ENCODE measurements at places on chromosomes 2 and 18.

- no peak for DNase-seq
Measured at GRCh38 chr18:3097082-3097481, 84.1 kb upstream of the LPIN2 start.

GRCh38 chr2:193549661-193550060 is 1354.9 kb upstream of the TMEFF2 start:
- no peak for DNase-seq

DNA sequence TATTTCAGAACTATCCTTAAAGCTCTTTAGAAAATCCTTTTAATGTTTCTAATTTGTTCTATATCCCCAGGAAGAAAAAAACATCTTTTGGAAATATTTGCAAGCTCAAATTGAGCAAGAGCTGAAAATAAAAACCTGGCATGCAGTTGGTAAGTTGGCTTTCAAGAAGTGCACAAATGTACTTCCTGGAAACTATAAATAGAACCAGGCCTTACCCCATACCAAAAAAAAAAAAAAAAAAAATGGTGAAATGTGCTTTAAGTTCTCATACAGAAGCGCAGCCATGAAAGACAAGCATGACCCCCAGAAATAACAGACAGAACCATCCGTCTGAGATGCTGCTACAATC is 178.5 kb downstream of the HDAC4 start:
- DNase-seq = no peak

DNA sequence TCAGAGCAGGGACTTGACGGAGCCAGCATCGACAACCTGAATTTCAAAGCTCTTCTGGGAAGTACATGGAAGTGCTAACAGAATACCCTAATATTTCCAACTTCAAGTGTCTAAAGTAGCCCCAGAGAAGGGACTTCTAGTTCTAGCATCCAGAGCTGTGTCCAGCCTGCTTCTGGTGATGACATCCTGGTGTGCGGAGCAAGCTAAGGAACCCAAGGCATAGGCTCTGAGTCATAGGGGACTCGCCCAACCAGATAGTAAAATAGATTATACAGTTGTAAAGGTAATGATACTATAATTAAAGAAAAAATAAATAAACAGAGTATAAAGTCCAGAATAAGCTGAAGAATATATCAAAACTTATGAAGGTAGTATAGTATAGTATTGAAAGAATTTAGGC is 108.1 kb upstream of the SERPINE2 start:
- peak; percentile 74 for DNase-seq

DNA sequence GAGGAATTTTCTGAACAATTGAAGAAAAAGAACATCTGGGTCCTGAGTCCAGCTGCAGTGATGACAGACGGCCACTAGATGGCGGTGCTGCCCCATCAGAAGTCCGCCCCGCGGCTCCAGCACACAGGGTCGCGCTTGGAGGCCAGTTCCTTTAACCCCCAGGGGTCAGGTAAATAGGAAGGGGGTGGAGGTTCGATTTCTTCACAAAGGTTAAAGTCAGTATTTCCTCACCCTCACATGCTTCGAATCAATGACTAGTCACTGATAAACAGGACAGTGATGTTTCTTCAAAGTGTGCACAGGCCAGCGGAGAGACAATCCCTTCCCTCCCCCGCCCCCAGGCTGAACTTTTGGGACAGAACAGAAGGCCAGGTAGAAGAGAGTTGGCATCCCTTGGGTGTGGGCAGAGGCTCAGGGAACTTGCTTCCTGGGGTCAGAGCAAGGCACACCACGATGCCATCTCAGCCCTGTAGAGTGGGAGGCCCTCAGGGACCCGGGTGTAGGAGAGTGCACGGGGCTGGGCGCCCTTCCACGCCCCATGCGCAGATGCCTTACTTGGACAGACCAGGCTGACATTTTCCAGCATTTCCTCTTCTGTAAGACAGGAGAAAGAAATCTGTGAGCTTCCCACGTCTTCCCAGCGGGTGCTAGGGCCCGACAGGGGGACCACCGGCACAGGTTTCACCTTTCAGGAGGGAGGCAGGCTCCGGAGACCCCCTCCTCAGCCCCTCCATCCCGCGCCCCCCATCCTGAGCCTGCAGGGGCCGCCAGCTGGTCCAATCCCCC is 722 bp downstream of the APOB start:
- peak; percentile 62 for DNase-seq

GRCh38 chr18:45221363-45221762 is 393.9 kb upstream of the SLC14A2 start:
- no peak for DNase-seq

- DNase-seq = no peak
Measured at GRCh38 chr2:77521931-77522470, at the start of gene LRRTM4. Gene LRRTM4, minus strand, starts transcription at chr2:77522376.

GRCh38 chr18:73842795-73843394 is 304.7 kb downstream of the FBXO15 start:
- DNase-seq = peak; percentile 25

DNA sequence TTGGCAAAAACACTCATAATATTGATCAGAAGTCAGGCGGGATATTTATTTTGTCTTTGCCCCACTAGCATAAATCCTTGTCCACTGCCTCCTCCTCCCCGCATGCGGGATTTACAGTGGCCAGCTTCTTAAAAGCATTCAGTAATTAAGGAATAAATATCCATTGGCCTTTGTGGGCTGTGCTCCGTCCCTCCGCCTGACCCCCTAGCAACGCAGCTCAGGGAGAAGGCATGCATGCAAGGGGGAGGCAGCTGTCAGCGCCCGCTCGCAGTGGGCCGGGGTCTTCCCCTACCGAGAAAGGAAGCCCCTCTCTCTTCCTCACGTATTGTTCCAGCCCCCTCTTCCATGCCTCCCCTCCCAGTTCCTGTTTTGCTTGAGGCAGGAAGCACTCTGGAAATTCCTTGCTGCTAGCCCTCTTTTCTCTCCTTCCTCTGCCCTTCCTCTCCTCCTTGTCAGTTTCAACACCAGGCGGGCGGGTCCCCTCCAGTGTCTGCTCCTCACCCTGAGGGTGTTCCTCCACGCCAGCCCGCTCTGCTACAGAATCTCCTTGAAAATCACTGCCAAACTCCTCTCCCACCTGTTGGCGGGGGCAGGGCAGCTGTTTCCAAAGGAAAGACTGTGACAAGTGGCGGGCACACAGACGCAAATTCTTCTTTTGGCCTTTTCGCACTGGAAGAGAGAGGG is 60.1 kb downstream of the GBX2 start:
- DNase-seq = no peak

DNA sequence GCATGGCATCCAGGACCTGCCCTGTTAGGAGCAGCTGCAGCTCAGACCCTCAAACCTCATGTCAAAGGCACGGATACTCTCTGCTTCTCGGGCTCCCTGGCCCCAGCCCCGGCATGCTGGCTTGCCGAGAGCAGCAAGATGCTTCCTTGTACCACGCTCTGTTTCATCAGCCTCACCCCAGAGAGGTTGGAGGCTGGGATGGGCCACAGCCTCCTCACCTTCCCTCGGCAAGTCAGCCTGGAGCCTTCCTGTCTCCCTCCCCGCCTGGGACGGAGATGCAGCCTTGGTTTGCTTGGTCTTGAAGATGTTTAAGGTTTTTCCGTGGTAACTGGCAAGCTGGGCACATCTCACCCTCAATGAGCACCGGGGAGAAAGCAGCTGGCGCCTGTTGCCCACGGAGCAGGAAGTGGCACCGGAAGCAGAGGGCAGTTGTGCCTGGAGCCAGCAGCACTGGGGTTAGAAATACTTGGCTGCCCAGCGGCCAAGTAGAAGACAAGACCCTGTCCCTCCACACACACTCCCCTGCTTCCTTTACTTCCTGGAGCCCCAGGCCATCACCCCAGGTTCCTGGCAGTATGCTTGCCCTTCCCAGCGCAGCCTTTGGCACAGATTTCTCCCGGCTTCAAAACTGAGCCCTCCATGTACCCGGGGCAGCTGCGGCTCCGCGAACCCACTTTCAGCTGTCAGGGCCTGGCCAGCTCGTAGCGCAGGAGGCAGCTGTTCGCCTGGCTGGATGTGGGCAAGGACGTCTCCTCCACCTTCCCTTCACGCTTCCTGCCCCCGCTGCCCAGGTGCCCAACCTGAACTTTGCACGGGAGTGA is 17.4 kb downstream of the FBLN7 start:
- no peak for DNase-seq

- DNase-seq = peak; percentile 26
Measured at GRCh38 chr2:85273738-85274731, 53.8 kb downstream of the TGOLN2 start.

- no peak for DNase-seq
Measured at GRCh38 chr18:40019797-40020392, 1935.1 kb upstream of the PIK3C3 start.

DNA sequence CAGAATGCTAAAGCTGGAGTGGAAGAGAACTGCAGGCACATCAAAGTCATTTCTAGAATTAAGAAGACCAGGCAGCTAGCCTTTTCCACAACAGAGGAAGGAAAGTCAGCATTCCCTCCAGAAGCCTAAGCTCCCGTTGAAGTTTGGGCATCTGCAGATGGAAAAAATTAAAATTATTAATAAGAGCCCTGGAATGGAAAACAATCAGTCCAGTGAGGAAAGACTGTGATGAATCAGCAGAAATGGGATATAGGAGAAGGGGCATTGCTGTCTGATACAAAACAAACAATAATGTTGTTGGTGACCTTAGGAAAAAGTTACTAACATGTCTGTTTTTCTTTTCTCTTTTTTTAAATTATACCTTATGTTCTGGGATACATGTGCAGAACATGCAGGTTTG is 450.7 kb upstream of the SLC14A2 start:
- DNase-seq = no peak

- DNase-seq = no peak
Measured at GRCh38 chr2:84786601-84787000, 94.3 kb downstream of the TRABD2A start.

GRCh38 chr18:76498064-76498463 is 3.0 kb upstream of the ZNF516 start:
- DNase-seq = no peak

- no peak for DNase-seq
Measured at GRCh38 chr18:62897153-62897552, 181.8 kb downstream of the PHLPP1 start.

- DNase-seq = no peak
Measured at GRCh38 chr2:39922679-39923405, 143.8 kb upstream of the THUMPD2 start.

DNA sequence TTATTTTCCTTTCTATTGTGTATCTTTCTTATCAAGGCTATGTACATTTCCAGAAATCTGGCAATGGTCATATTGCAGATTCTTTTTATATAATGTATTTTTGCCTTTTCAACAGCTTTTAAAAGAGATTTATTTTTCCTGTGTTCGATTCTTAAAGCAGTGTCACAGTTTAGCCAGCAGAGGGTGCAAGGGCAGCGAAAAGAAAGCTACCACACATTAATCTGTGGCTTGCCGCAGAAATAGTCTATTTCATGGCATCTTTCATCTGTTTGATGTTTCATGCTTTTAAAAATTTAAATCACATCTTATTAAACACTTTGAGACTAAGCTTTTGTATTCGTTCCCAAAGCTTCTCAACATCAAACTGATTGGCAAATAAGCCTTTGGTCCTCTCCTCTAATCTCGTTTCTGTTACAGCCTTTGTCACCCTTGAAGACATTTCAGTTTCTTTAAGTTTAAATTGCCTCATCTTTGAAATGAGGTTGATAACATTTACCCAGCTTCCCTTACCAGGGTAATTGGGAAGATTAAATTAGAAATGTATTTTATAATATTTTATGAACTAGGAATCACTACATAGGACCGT is 73.3 kb downstream of the PIK3C3 start:
- DNase-seq = no peak

DNA sequence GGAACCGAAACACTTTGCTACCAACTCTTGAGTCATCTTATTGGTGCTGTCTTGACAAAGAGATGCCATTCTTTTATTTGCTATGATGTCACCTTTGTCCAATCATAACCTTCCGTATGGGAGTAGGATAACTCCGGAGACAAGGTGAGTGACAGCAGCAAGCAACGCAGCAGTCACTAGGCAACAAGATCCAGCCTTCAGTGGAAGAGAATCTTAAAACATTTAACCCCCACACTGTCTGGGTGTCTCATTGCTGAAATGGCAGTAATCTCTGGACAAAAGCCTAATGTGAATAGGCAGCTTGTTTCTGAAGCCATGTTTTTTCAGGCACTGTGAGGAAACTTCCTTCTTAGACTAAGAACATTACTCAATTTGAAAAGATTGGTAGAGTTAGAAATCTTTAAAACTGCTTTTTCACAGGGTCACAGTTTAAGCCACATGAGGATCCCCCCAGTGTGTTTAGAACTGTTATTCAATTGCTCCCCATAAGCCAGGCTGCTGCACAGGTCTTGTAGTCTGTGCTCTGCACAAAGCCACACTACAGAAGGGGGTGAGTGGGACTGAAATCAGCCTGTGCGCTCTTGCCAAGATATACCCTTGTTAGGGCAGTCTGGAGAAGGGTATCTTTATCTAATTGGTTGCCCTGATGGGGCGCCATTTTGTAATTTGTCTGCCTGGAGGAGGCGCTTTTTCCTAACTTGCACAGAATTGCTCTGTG is 131.5 kb upstream of the STON1 start:
- DNase-seq = no peak

- no peak for DNase-seq
Measured at GRCh38 chr18:46939998-46940571, 22.7 kb downstream of the KATNAL2 start.

DNA sequence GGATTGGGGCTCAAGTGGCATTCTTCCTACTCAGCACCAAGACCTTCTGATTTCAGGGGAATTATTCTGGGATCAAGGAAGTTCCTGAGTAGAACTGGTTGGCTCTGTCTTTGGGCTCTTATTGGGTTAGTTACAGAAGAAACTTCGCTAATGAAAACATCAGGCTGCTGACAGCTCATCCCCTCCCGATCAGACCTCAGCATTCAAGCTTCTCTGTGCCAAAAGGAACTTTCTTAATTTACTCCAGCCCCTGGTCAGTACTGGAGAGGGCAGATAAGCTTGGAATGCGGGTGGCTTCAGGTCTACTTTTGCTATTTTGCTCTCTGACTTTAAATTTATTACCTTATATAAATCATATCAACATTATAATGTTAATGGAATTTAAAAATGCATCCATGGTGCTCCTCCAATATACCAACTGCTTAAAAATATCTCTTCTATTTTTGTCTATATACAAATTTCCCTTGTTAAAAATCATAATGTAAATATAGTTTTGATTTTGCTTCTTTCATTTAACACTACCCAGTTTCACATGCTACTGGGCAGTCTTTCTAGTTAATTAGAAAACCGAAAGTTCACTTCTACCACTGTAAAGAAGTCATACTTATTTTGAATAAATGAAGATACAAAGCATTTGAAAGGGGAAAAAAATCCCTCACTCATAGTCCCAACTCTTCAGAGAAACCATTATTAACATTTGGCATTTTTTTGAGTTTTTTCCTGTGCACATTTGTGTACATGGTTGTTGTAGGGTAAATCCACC is 34.4 kb downstream of the PCARE start:
- DNase-seq = no peak

GRCh38 chr2:108268001-108268400 is 20.7 kb upstream of the SULT1C2 start:
- DNase-seq = no peak

DNA sequence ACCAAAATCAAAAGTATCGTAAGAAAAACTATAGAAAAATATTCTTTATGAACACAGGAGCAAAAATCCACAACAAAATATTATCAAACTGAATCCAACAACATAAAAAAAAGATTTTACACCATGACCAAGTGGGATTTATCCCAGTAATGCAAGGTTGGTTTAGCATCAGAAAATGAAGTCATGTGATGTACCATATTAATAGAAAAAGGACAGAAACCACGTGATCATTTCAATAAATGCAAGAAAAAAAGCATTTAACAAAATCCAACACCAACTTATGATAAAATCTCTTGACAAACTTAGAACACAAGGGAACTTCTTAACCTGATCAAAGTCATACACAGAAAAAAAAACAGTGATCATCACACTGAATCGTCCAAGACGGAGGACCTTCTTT is 105.3 kb downstream of the NFATC1 start:
- no peak for DNase-seq

GRCh38 chr18:2869207-2869606 is 22.4 kb downstream of the EMILIN2 start:
- DNase-seq = no peak
